ENCODE measurements at places on chromosomes 3 and 15.

- no peak for DNase-seq
Measured at GRCh38 chr3:131484496-131485111, 18.2 kb downstream of the MRPL3 start.

GRCh38 chr3:643376-643775 is 446.8 kb downstream of the CHL1 start:
- DNase-seq = no peak

DNA sequence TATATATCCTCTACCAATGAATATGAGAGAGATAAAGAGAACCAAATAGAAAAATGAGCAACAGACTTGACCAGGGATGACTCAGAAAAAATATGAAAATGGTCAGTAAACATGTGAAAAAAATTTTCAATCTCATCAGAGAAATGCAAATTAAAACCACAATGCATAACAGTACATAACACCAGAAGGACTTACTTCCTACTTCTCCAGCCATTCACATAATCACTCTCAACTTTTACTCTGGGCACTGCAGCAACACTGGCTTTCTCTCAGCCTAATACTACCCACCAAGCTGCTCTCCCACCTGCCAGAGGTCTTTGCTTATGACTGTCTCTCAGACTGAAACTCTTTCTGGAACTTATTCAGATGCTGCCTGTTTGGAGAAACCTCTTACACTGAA is 49.4 kb downstream of the DPH6 start:
- DNase-seq = no peak

DNA sequence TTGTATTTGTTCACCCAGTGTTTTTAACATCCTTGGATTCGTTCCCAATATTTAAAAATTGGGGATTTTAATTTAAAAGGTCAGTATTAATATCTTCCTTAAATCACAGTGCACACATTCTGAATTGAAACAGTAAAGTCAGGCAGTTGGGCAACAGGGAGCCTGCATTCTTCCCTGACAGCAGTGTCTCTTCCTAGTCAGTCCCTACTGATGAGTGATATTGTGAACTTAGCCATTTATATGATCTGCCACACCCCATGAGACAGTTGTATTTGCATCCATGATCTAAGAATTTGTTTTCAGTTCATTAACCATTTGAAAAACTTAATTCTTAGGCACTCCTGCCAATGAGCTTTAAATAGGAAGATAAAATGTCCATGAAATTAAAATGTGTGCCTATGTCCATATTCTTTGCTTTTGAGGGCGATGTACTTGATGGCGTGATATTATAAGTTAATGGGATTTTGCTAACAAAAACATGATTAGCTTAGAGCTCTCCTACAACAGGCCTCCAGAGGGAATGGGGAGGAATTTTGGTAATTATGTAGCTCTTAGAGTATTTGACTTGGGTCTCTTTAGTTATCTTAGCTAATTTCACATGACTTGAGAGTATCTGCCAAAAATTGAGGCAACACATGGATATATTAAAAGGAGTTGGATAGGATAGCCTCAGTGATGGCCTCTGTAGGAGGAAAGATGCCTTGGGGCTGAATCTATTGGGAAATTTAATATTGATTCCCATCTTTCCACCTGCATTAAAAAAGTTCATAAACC is 219.3 kb downstream of the PTPRG start:
- no peak for DNase-seq

DNA sequence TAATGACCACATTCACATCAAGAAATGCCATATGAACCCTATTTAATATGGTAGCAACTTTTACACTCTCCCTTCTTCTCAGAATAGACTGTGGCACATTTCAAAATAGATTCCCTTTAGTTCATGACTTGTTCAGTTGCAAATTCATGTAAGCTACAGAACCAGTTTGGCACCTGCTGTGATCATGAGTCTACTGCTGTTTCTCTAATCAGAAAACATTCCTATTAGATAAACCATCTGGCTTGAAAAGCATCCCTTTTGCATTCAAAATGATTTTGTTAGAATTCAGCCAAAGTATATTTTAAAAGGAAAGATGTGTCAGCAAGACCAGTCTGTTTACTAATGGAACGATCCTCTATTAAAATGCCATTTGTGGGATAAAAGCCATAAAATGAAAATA is 304.4 kb downstream of the BCHE start:
- no peak for DNase-seq

DNA sequence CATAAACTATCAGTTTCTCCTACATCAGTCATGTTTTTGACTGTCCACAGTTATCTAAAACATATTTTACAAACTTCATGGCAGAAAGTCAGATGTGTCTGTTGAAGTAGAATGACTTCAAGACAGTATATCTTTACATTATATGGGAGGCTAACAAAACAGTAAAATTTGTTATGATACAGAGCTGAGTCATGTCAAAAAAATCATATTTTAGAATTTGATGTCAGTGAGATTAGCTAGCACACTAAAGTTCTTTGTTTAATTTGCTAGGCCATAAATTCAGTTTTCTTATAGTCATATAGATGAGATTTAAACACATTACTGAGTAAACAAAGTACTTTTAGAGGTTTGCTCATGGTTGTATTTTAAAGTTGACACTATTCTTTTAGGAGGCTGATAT is 80.3 kb upstream of the IGSF10 start:
- DNase-seq = no peak

GRCh38 chr15:100125401-100126191 is 216.2 kb downstream of the ADAMTS17 start:
- no peak for DNase-seq

DNA sequence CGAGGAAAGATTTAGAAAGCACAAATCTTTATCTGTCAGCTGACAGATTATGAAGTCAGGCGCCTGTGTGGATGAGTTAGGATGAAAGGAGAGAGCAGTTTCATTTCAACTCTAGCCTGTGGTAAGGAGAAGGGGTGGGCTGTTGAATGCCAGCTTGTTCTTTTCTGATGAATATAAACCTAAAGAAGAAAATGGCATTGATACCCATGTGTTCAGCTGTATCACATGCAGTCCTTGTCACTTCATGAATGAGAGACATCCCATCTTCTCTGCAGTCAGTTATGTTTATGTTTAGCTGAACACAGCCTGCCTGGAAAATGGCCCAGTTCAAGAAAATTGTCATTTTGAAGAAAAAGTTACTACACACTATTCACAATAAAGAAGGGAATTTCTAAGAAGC is 345.7 kb upstream of the RBMS3 start:
- DNase-seq = no peak

Measured in RKO (cell line).